ENCODE measurements at places on chromosomes 11 and 22. TPM values are rescaled to one million over a fixed set of nuclear protein-coding genes. Genes with fewer than 3 reads are reported as not detected.

The SCARF2 gene
- 3.1 TPM for total RNA-seq

The FGF3 gene
- total RNA-seq, result not detected

The ELMOD1 gene
- 2.3 TPM for total RNA-seq

The NAALADL1 gene
- total RNA-seq, result 4.8 TPM

The ABTB2 gene
- total RNA-seq, result 24.7 TPM

The SMTNL1 gene
- not detected for total RNA-seq
